ENCODE measurements at places on chromosomes 6 and 20.

- DNase-seq = no peak
Measured at GRCh38 chr6:142300758-142301650, 803 bp upstream of the ADGRG6 start.

DNA sequence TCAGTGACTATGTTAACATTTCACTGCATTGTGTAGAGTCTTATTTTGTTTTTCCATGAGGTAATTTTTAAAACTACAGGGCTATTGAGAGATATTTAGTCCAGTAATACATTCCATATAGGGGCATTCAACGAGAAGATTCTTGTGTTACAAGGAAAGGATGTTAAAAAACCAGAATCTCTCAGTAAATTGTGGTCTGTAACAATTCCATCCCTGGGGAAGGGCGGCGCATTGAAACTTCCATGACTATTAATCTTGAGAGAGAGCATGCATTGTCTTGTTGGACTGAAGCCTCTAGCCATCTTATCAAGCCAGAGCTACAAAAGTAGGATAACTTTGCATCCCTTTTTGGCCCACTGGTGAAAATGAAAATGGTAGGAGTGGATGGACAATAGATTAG lies 119.7 kb downstream of the BCKDHB start:
- no peak for DNase-seq

GRCh38 chr6:86682297-86682696 lies 255.0 kb upstream of the HTR1E start:
- DNase-seq = no peak

DNA sequence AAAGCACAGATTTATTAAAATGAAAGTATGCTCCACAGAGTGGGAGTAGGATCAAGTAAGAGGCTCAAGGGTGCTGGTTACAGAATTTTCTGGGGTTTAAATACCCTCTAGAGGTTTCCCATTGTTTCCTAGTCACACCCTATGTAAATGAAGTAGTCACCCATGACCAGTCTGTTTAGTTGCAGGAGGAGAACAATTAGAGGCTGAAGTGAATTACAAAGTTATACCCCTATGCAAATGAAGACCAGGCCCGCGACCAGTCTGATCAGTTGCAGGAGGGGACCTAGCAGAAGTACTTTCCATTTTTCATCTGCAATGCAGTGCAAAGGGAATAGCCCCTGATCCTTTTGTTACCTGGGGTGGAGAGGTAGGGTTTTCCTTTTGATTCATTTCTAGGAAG lies 11.8 kb upstream of the FILIP1 start:
- DNase-seq = no peak

DNA sequence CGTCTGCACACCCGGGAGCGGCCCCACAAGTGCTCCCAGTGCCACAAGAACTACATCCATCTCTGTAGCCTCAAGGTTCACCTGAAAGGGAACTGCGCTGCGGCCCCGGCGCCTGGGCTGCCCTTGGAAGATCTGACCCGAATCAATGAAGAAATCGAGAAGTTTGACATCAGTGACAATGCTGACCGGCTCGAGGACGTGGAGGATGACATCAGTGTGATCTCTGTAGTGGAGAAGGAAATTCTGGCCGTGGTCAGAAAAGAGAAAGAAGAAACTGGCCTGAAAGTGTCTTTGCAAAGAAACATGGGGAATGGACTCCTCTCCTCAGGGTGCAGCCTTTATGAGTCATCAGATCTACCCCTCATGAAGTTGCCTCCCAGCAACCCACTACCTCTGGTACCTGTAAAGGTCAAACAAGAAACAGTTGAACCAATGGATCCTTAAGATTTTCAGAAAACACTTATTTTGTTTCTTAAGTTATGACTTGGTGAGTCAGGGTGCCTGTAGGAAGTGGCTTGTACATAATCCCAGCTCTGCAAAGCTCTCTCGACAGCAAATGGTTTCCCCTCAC lies 21.0 kb downstream of the PRDM1 start:
- no peak for DNase-seq

GRCh38 chr20:37450344-37450743 lies 70.7 kb upstream of the NNAT start:
- no peak for DNase-seq

DNA sequence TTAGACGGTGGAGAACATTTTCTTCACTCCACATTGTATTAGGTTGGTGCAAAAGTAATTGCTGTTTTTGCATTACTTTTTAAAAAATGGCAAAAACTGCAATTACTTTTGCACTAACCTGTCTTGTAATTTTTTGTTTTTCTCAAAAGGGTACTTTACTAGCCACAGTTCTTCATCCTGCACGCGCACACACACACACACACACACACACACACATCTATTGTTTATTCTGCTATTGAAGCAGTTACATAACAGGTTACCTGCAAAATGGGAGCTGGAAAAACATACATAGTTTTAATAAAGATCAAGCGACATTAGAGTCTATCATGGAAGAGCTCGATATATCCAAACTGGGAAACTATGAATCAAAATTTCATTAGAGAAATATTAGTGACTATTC lies 235.2 kb downstream of the SIM1 start:
- no peak for DNase-seq

- no peak for DNase-seq
Measured at GRCh38 chr20:62337558-62338293, 29.4 kb downstream of the LAMA5 start.

DNA sequence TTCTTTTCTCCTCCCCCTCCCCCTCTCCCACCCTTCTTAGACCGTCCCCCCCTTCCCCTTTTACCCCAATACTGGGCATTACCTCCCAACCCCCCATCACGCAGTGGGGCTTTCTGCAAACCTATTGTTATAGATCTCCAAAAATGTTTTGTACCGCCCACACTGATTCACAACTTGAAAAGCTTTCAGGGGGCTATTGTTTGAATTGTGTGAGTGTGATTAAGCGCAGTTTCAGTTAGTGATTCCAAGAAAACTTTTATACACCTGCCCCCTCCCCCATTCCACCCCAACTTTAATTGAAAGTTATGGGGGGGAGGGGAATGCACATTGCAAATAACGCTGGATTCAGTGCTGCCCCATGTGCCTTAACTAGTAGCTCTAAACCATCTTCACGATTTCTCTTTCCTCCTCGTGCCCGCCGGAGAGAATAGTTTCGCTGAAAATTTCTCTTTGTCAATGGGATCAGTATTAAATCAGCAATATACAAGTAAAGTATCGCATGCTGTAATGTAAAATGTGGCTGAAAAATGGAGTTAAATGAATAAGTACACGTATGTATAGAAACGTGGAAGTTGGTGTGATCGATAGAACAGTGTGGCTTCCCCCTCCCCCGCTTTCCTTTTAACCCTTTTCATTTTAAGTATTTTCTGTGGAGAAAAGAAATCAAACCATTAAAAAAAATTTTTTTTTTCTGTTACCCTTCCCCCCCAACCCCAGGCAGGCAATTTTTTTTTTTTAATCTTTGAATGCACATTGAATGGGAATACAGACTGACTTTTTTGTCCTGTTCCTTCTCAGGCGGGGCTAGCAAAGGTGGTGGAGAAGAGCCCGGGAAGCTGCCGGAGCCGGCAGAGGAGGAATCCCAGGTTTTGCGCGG lies 632 bp downstream of the LIN28B start:
- peak; percentile 17 for DNase-seq

- no peak for DNase-seq
Measured at GRCh38 chr6:139153855-139154254, 19.0 kb downstream of the HECA start.

Data from SHP77 (cell line).